ENCODE measurements at places on chromosomes 4 and X. TPM values are rescaled to one million over a fixed set of nuclear protein-coding genes. Genes with fewer than 3 reads are reported as not detected.

The RADX gene
- 0.64 TPM for total RNA-seq

The AMER1 gene
- 4.4 TPM for total RNA-seq

The SETD7 gene
- total RNA-seq: 50.0 TPM

DNA sequence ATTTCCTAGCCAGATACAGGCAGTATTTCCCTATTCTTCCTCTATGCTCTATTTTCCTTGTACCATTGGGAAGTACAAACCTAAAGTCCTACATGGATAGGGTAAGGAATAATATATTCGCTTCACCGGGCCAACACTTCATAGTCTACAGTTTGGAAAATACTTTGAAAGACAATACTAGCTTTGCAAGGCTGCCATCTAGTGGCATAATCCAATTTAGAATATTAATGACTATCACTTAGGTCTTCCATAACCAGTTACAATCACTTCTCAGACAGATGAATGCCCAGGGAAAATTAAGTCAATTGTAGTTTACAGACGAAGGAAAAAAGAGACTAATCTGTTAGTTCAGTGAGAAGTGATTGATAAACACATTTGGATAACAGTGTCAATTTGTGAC lies 141.0 kb upstream of the FAM47C start:
- DNase-seq: no peak

DNA sequence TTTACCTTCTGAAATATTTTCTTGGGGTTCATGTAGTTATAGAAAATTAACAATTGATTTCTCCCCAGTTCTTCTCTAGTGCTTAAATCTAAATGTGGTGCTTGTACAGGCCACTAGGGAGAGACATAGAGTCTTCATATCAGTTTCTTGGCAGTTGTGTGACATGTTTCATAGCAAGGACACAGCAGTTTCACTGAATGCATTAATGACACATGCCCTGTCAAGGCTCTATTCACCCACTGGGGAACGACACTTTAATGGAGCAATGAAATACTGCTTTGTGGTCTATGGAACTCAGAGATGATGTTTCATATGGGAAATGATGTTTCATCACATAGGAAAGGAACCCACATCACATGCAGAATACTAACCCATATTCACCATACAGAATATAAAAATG lies 2.8 kb downstream of the VEGFC start:
- DNase-seq: no peak

GRCh38 chr4:37615059-37615719 lies 71.0 kb downstream of the RELL1 start:
- no peak for DNase-seq

DNA sequence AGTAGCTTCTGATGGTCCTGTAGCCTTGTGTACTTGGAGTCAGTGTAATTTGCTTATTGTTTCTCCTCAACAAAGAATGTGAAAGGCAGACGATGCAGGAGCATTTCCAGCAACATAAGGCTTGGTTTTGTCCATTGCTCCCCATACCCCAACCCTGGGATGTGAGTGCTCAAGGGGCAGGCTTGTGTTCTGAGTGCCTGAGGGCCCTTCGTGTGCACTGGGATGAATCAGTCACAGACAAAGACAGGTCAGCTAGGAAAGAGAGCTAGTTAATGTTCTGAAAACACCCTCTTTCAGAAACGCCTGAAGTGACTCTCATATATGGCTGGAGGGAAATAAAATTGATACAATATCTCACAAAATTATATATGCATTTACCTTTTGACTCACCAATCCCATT lies 59.1 kb downstream of the PRPS1 start:
- no peak for DNase-seq

- peak; percentile 75 for DNase-seq
Observed at GRCh38 chr4:128757712-128758111, 51.8 kb upstream of the JADE1 start.

DNA sequence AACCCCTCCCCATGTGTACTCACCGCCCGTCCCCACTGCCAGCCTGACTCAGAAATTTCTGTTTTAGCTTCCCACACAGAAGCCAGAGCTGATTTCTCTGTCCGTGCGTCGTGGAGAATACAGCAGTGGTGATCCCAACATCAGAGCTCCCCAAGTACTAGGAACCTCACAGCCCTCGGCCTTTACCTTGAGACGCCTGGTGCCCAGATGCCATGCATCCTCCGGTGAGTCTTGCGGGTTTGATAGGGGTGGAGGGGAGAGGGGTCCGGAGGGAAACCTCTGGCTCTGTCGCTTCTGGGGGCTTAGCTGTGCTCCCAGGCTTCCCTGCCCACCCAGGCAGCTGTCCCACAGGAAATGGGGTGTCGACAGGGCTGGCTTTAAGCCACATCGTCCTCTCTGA lies 2.1 kb downstream of the LOC101059915 start:
- no peak for DNase-seq

DNA sequence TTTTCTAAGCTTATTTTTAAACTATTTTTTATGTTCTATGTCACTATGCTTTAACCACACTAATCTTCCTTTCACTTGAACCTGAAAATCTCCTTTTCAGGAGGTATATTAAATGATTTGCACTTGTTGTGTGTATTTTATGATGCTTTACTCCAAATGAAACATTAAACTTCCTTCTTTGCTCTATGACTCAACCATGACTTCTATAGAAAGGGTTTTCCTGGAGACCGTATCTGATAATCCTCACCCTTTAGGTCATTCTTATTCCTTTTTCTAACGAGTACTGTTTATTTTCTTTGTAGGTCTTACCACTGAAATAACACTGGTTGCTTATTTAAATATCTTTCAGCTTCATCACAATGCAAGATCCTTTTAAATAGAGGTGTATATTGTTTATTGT lies 1163.2 kb downstream of the PCDH18 start:
- no peak for DNase-seq

GRCh38 chr4:183746305-183747229 lies 87.5 kb downstream of the TRAPPC11 start:
- no peak for DNase-seq

- no peak for DNase-seq
Observed at GRCh38 chr4:86718152-86718551, 124.0 kb downstream of the PTPN13 start.

- no peak for DNase-seq
Observed at GRCh38 chr4:32909736-32910135, 2189.6 kb downstream of the PCDH7 start.

DNA sequence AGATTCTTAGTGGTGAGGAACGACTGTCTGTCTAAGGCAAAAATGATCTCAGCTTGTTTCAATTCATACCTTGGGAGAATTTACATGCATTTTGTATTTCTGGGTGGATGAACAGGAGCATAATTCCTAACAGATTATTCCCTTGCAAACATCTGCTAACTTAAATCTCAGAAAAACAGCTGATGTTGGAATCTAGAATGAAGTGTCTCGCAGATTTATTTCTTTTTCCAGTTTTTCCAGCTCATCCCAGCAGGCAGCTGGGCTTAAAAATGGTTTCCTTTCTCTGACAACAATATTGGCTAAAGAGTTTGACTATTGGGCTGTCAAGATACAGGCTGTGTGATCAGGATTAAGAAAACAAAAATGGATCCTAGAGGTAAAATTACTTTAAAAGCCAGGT lies 1.1 kb downstream of the LNX1 start:
- no peak for DNase-seq

The MSX1 gene
- 4.1 TPM for total RNA-seq

DNA sequence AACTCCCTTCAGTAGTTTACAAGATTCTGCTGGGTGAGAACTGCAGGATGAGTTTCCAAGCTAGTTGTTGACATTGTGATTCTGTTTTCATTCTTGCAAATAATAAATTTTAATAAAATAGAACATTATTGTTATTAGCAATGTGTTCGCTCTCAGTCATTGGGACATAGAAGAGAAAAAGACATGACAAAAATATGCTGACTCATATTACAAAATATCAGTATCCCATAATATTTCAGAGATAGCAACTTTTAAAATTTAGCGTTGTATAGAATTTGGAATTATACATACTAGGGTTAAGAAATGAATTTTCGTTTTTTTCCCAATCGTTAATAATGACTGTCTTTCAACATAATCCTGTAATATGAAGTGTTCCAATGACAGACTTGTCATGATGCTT lies 45.4 kb downstream of the KIT start:
- DNase-seq: no peak

- DNase-seq: no peak
Observed at GRCh38 chrX:73831500-73831899, 268.5 kb downstream of the CHIC1 start.

- DNase-seq: no peak
Observed at GRCh38 chr4:78410225-78410624, 141.3 kb upstream of the ANXA3 start.

The TAF7L gene
- total RNA-seq: not detected

The PPM1K gene
- 116 TPM for total RNA-seq

- DNase-seq: no peak
Observed at GRCh38 chr4:158821228-158821971, 52.6 kb downstream of the FNIP2 start.

The TCEAL5 gene
- 0.22 TPM for total RNA-seq

GRCh38 chr4:159735281-159736207 lies 632.7 kb downstream of the RAPGEF2 start:
- no peak for DNase-seq

DNA sequence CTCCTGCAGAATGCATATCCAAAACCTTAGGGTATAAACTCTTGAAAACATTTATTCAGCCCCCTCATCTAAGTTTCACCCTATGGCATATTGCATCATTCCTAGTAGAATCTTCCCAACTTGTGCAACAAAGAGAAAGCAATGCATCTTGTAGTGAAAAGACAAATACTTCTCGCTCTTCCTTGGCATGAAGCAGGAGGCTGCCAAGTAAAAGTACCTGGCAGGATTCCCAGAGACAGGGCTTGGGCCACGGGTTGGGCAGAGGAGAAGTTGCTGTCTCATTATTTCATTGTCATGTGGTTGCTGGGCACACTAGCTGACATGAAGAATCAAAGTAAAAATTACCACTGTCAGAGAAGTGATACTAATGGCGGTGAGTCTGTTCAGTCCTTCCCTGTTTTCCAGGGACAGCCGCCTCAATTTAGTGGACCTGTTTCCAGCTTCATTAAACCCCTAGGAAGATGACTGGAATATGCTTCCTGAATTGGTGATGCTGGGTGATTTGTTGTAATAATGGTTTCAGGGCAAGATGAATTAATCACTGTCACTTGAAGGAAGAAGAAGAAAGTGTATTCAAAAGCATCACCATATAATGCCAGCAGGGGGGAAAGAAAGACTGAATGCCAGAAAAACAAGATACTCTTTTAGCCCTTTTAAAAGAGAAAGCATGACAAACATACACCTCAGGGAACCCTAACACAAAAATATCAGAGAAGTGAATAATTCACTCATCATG lies 380.5 kb upstream of the IGFBP7 start:
- no peak for DNase-seq

The MAGEE1 gene
- 2.9 TPM for total RNA-seq

DNA sequence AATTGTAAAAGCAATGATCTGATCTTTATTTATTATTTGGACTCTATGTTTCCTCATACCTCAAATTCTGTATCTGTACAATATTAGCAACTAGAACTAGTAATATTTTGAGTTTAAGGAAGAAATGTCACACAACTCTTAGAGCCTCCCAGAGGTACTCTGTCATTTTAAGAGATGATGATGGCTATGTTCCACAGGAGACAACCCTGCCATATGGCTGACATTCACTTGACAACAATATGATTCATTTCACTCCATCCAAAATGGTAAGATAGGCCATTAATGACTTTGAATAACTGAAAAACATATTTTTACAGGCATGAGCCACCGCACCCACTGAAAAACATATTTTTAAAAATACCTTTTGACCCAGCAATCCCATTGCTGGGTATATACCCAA lies 190.3 kb downstream of the MAML3 start:
- no peak for DNase-seq

- DNase-seq: no peak
Observed at GRCh38 chr4:45985038-45985437, 138.8 kb downstream of the GABRG1 start.

- no peak for DNase-seq
Observed at GRCh38 chr4:142414366-142414990, 431.6 kb downstream of the INPP4B start.

GRCh38 chr4:132386130-132386529 lies 763.0 kb upstream of the PCDH10 start:
- DNase-seq: no peak

- DNase-seq: peak; percentile 90
Observed at GRCh38 chr4:147731580-147732517, at the start of gene ARHGAP10. TSS of gene ARHGAP10 (plus strand) at chr4:147732088. CDS start at chr4:147732302, 214 bp downstream.

The DHRSX gene
- total RNA-seq: 38.4 TPM

DNA sequence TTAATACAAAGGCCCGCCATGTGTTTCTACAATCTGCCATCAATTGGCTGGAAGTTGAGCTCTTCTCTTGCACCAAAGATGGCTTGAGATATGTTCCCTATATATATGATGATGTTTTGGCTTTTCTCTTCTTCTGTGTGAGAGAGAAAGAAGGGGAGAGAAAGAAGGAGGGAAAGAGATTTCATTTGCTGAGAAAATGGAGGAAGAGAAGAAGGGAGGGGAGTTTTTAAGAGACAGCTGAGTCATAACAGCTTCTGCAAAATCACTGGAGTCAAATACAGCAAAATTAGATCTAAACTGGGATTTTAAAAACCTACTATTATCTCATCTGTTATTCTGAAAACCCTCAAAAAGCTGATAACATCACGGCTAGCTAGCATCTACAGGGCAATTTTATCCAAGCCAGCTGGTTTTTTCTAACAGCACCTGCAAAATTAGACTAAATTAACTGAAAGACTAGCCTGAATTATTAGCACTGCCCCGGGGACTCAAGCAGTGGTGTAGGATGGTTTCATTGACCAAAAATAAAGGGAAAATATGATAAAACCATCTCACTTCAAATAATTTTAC lies 647.6 kb upstream of the ACTRT1 start:
- no peak for DNase-seq

GRCh38 chrX:123961268-123962005 lies at the start of gene STAG2:
TSS of gene STAG2 (plus strand) at chrX:123961706. CDS start at chrX:124022628, 60,922 bp downstream.
- peak; percentile 71 for DNase-seq

DNA sequence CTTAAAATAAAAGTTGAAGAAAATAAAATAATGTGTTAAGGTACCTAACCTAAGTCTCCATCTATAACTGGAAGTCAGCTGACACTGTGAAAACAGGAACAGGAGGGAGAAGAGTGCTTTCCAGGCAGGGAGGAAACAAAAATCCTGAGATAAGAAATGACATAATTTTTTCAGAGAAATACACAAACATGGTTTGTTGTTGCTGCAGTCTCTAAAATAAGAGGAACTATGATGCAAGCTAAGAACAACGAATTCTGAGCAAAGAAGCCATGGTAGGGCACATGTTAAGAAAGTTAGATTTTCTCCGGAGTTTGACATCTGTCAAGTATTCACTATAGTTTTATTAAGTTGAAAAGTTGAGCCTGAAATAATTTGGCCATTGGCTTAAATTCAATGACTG lies 26.9 kb downstream of the PAPSS1 start:
- DNase-seq: no peak

- DNase-seq: peak; percentile 27
Observed at GRCh38 chr4:104064646-104065577, 345.1 kb upstream of the TACR3 start.

DNA sequence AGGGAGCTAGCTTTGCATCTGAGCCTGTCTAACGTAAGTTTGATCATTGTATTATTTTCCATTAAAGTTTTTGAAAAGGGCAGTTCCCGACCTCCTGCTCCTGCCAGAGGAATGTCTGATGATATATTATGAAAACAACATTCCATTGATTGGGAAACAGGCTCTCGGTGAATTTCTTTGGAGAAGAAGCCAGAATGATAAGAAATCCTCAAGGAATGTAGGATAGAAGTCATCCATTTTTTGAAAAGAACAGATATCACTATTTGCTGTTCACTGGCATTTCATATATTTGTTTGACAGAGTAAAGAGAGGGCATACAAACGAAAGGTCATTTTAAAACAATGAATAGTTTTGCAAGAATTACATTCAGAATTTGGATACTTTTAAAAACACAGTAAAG lies 781.0 kb upstream of the HTR2C start:
- DNase-seq: no peak
